ENCODE measurements at places on chromosomes 4 and X. TPM values are rescaled to one million over a fixed set of nuclear protein-coding genes. Genes with fewer than 3 reads are reported as not detected.

The PABPC1L2A gene
- total RNA-seq, result not detected

The HTRA3 gene
- 18.3 TPM for total RNA-seq

The SPATA18 gene
- 23.7 TPM for total RNA-seq

DNA sequence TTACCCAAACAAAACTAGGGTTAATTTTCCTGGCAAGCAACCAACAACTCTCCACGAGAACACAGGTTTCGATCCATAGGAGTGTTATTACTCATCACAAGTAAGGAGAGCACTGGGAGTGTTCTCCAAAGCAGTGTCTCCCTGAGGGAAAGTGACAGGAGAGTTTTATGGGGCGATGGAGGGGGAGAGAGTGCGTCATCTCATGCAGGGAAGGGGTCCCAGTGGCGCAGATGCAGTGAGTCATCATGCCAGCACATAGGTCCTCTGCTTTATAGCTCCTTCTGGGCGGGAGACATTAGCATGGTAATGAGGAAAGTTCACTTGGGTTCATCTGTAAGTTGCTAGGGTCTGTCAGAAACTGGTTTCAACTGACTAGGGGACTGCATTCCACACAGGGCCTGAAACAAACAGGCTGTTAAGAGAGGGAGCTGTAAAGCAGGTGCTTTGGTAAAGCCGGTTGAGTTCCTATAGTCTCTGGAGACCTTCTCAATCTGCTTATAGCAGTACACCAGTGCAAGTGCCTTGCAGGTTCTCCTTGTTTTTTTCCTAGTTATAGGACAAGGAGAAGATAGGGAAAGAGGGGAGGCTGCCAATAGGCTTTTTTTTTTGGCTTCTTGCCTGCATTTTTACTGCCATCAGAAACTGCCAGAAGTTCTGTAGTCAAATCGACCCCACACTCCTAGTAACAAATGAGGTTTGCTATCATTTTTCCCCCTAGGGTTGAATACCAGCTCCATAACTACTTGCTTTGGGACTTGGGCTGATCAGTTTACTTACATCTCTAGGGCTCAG is 12.8 kb upstream of the BOD1L1 start:
- H3K4me3 ChIP-seq, result no peak overlapping the region
- DNase-seq, result no peak
- H3K36me3 ChIP-seq, result no peaks in the 10 kb centered on the region
- H3K27me3 ChIP-seq, result peaks cover 22% of the 10 kb centered on the region
- no peak overlapping the region for H3K27ac ChIP-seq
- H3K4me1 ChIP-seq, result no peaks in the 10 kb centered on the region

- no peak within 1 kb of the TSS for H3K27ac ChIP-seq
- no peak for DNase-seq
- no peaks in the 10 kb centered on the region for H3K4me1 ChIP-seq
These were observed at the start of gene BMPR1B for GRCh38 chr4:94757192-94758140. BMPR1B (plus strand) TSS chr4:94757955; CDS start chr4:95104425, 346,470 bp downstream.

DNA sequence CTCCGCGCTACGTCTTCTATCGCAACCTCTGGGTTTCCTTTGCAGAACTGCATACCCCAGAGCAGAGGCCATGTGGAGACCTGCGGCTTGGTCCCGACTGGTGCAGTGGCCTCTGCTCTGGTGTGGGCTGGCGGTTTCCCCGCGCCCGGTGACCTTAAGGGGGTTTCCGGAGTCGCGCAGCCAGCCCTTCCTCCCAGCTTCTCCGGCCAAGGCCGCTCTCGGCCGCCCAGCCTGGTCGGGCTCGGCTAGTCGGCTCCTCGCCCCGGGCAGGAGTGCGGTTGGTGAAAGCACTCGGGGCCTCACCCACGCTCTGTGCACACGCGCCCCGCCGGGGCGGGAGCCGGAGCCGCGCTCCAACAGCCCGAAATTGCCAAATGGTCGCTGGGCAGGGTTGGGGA is 84.9 kb downstream of the BCOR start:
- H3K4me1 ChIP-seq, result peaks cover 42% of the 10 kb centered on the region
- DNase-seq, result peak; percentile 43
- H3K27me3 ChIP-seq, result peaks cover 47% of the 10 kb centered on the region

DNA sequence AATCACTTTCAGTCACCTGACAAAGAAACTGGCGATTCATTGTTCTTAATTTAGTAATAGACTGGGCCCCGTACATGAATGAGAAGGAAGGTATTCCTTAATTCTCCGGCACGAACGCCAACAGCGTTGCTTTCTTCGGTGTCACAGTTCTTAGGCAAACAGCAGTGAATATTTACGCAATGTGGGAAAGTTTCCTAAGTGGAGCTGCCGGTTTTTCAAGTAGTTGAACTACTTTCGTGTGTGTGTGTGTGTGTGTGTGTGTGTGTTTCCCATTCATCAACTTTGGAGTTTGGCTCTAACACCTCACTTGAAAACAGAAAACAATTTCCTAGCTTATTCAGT is 651 bp downstream of the NXT2 start:
- H3K4me3 ChIP-seq, result peak overlapping the region; percentile 18
- no peaks in the 10 kb centered on the region for H3K27me3 ChIP-seq

- no peaks in the 10 kb centered on the region for H3K36me3 ChIP-seq
- H3K27me3 ChIP-seq, result no peaks in the 10 kb centered on the region
- H3K4me1 ChIP-seq, result no peaks in the 10 kb centered on the region
- no peak overlapping the region for H3K27ac ChIP-seq
These were observed 155.7 kb upstream of the JADE1 start for GRCh38 chr4:128653527-128654444.

- no peak overlapping the region for H3K4me3 ChIP-seq
- H3K27me3 ChIP-seq, result no peaks in the 10 kb centered on the region
- no peak overlapping the region for H3K27ac ChIP-seq
- H3K36me3 ChIP-seq, result no peaks in the 10 kb centered on the region
- peaks cover 4% of the 10 kb centered on the region for H3K4me1 ChIP-seq
These were observed 62.4 kb downstream of the SYNPO2 start for GRCh38 chr4:118950929-118951570.

DNA sequence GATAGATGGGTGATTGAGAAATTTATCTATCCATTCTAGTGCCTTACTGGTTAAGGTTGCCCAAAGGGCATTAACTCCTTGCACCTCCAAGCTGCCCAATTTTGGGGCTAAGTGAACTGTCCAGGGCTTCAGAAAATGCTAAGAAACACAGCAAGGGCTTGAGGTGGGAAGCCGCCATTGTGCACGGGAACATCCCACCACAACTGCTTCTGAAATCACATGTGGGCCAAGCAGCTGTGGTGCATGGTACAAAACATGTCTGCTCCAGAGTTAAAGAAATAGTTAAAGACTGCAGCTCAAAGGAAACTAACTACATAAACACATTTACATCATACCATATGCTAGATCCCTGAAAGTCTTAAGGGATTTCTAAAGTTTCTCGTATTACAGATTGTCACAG is 144.3 kb upstream of the NDST3 start:
- no peak for DNase-seq
- H3K4me1 ChIP-seq, result no peaks in the 10 kb centered on the region
- H3K36me3 ChIP-seq, result no peaks in the 10 kb centered on the region
- H3K4me3 ChIP-seq, result no peak overlapping the region
- H3K27ac ChIP-seq, result no peak overlapping the region
- H3K27me3 ChIP-seq, result no peaks in the 10 kb centered on the region

DNA sequence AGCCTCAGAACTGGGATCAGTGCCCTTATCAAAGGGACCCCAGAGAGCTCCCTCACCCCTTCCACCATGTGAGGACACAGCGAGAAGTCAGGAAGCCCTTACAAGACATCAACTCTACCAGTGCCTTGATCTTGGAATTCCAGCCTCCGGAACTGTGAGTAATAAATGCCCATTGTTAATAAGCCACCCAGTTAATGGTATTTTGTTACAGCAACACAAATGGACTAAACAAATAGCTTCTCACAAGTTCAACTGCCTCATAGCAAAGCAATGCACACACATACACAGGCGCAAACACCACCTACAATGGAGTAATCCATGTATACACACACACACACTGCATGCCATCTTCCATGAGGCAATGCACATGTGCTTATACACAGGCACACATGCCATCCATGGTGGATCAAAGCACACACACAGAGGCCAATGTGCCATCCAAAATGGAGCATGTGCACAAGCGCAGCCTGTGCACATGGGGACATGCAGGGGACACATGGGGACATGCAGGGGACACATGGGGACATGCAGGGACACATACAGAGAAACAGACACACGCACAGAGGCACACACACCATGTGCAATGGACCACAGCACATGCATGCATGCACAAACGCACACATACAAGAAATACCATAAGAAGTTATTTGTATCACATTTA is 137.6 kb upstream of the TBL1X start:
- H3K27ac ChIP-seq, result no peak overlapping the region
- no peaks in the 10 kb centered on the region for H3K27me3 ChIP-seq
- H3K4me1 ChIP-seq, result no peaks in the 10 kb centered on the region

DNA sequence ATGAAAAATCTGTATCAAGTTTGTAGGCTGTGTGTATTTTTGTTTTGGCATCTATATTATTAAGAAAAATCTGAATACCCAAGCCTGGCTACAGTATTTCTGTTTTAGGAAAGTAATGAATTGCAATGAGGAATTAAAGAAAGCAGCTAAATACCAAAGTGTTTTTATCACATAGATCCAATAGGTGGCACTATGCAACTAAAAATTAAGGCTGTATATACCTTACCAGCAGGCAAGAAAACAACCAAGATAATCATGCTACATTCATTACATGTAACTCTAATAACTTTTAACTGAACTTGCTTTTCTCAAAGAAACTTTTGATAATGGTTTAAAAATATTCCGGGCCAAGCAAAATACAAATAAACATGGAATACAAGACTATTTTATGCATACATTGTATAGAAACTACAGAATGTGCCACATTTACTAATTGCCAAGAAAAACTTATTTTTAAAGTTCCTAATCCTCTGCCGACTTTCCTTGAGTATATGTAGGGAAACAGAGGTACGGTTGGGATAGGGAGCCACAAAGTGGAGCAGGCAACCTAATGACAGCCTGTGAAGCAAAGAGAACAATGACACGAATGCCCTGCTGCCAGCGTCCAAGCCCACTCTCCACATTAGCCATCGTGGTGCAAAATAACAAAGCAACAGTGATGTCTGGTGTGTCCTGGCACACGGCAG is 63.7 kb downstream of the SEC24D start:
- H3K36me3 ChIP-seq, result peaks cover 25% of the 10 kb centered on the region
- H3K4me3 ChIP-seq, result no peak overlapping the region
- peaks cover 14% of the 10 kb centered on the region for H3K4me1 ChIP-seq
- no peak for DNase-seq
- H3K27ac ChIP-seq, result no peak overlapping the region
- H3K27me3 ChIP-seq, result no peaks in the 10 kb centered on the region

The SLC6A14 gene
- 68.6 TPM for total RNA-seq

- no peak for DNase-seq
- no peak overlapping the region for H3K4me3 ChIP-seq
- H3K27ac ChIP-seq, result no peak overlapping the region
- H3K36me3 ChIP-seq, result no peaks in the 10 kb centered on the region
These were observed 22.9 kb upstream of the SGMS2 start for GRCh38 chr4:107801766-107802211.

DNA sequence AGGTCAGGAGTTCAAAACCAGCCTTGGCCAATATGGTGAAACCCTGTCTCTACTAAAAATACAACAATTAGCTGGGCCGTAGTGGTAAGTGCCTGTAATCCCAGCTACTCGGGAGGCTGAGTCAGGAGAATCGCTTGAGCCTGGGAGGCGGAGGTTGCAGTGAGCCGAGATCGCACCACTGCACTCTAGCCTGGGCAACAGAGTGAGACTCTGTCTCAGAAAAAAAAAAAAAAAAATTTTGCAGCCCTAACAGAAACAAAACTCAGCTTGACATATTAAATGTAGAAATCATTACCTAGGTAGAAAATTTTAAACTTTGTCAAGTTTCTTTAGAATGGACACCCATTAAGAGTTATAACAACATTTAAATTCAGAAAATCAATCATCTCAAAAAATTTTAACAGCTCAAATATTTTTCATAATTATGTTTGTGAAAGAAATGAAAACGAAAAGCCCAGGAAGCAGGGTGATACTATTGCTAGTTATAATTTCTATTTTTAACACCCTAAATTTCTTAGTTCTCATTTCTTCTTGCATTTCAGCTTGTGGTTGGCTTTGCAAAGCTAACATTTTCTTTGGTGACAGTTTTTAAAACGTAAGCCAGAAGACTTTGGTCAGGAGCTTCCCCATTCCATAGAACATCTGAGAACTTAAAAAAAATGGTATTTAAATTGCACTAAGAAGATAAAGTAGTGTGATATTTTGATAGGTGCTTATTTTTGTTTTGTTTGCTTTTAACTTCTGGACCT is 33.3 kb upstream of the RBBP7 start:
- no peak overlapping the region for H3K4me3 ChIP-seq
- no peaks in the 10 kb centered on the region for H3K4me1 ChIP-seq
- no peak overlapping the region for H3K27ac ChIP-seq
- H3K36me3 ChIP-seq, result no peaks in the 10 kb centered on the region

DNA sequence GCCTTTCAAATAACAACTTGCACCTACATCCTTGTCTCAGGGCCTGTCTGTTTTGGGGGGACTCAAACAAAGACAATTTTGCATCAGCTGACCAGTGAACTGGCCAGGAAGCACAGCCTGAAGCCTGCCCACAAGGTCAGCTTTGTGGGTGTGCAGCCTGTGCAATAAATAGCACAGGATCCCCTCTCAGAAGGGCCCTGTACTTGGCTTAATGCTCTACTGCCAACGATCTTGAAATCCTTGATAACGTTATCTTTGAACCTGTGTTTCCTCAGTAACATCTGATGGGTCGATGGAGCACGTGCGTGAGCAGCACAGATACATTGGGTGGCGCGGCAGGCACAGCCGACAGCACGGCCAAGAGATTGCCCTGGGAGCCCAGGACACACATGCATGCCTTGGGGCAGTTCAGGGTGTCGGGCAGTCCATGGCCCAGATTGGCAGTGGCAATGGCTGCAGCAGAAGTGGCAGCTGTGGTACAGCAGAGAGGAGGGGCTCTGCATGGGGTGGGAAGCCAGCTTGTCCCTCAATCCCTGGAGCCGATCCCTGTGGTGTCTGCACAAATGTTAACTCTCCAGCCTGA is 58.8 kb upstream of the ATP6AP2 start:
- no peak overlapping the region for H3K4me3 ChIP-seq
- DNase-seq, result no peak
- H3K4me1 ChIP-seq, result no peaks in the 10 kb centered on the region
- H3K27me3 ChIP-seq, result no peaks in the 10 kb centered on the region

The ERCC6L gene
- 1.5 TPM for total RNA-seq

- H3K4me1 ChIP-seq, result peaks cover 6% of the 10 kb centered on the region
- peaks cover 27% of the 10 kb centered on the region for H3K27me3 ChIP-seq
- DNase-seq, result no peak
- H3K4me3 ChIP-seq, result no peak overlapping the region
- no peaks in the 10 kb centered on the region for H3K36me3 ChIP-seq
These were observed 74.3 kb downstream of the DCHS2 start for GRCh38 chr4:154417373-154417673.

The FAM149A gene
- total RNA-seq, result 10.1 TPM

The SMARCAD1 gene
- total RNA-seq, result 24.4 TPM

DNA sequence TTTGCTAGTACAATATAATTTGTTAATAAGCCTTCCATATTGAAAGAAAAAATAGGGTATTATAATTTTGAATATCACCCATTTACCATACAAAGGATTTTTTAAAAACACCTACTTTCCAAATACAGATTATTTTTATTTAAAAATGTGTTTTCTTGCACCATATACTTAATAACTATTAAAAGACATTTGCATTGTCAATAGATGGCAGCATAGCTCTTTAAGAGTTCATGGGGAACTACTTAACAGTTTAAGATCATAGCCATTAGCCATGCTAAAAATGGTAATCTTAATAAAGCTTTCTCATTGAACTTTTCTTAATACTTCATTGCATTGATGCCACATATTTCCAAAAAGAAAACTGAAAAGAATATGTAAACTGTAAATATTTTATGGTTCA is 1995.9 kb downstream of the C4orf33 start:
- H3K4me1 ChIP-seq, result no peaks in the 10 kb centered on the region
- no peak overlapping the region for H3K27ac ChIP-seq
- no peak for DNase-seq
- no peaks in the 10 kb centered on the region for H3K27me3 ChIP-seq

The ARHGEF38 gene
- 12.0 TPM for total RNA-seq

The CSAG2 gene
- total RNA-seq, result not detected
